ENCODE measurements at places on chromosomes 2 and 18.

DNA sequence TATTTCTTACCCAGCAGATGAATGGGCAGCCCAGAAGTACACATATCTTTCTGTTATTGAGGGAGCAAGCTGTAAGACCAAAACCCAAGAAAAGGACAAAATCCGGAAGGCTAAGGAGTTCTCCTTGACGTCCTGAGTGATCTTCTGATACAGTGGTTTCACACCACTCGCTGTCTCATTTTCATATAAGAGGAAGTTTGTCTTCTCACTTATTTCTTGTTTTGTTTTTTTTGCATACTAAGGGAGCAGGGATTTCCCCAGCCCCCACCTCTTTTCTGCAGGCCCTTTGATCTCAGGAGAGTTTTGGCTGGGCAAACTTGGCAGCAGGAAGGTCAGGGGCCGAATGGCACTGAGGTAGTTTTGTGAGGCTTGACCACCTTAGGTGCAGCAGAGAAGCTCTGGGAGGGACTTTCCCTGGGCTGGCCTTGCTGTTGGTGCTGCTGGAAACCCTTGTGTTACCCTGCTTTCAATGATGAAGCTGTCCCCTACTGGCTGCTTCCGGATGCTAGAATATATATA is 13.3 kb downstream of the CHRNA1 start:
- DNase-seq: no peak

DNA sequence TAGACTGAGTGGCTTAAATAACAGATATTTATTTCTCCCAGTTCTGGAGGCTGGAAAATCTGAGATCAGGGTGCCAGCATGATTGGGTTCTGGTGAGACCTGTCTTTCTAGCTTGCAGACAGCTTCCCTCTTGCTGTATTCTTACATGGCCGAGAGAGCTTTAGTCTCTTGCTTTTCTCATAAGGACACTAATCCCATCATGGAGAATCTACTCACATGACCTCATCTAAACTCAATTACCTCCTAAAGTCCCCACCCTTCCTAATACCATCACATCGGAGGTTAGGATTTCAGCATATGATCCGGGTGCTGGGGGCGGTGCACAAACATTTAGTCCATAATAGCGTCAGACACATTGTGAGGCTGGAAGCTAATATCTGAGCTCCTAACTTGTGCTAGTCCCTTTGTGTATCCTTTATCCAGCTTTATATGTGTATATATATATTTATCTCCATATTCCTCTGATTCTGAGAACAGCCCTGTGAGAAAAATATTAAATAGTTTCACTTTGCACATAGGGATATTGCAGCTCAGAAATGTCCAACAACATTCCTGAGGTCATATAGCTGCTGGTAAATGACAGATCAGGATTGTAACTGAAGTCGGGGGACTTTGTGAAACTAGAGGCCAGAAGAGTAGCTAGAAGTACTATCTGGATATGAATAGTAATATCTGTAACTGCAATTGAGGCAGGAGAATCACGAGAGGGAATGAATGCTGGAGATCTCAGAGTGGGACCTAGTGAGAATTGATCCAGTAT is 28.9 kb downstream of the MARCHF4 start:
- no peak for DNase-seq

DNA sequence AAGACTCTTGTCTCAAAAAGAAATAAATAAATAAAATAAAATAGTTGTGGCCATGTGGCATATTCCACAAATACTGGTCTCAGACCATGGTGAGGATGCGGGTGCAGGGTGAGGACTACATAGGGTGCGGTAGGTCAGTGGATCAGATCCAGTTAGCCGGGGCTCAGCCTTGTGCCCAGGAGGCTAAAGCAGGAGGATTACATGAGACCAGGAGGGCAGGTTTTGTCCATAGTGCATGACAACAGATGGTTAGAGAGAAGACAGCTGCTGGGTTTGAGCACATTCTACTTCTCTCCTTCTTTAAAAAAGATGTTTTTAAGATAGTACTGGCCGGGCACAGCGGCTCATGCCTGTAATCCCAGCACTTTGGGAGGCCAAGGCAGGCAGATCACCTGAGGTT is 12.8 kb upstream of the PSD4 start:
- DNase-seq: no peak

- DNase-seq: no peak
Measured at GRCh38 chr18:3265564-3266033, 3.7 kb downstream of the MYL12B start.

GRCh38 chr18:73047688-73048087 is 179.9 kb upstream of the NETO1 start:
- no peak for DNase-seq

DNA sequence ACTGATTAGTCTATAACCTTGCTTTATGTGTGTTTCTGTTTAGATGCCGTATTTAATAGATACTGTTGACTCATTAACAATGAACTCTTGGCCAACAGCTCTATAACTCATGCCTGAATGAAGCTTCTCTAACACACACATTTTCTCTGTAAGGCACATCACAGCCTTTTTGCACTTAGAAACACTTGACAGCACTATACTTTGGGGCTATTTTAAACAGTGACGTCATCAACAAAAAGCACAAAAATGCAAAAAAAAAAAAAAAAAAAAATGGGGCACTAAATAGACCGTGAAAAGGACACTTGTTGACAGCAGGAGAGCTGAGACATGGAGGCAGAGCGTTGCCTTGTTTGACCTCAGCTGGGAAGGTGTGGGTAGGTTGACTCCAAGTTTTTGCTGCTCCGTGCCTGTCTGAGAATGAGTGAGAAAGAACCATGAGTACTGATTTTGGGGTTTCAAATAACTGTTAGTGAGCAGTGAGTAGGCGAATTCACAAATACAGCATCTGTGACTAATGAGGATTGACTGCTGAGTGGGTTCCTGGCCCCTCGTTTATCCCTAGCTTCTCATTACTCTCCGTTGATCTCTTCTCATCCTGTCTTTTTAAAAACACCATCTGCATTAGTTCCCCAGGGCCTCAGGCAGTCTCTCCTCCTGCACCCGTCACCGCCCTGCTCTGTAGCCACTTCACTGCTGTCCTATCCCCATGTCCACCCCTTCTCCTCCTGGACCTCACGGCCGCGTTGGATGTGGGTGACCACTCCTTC is 24.4 kb downstream of the SPP2 start:
- no peak for DNase-seq

- no peak for DNase-seq
Measured at GRCh38 chr2:74183878-74184277, 5.2 kb upstream of the MOB1A start.
